ENCODE measurements at places on chromosomes 12 and 14.

- DNase-seq = no peak
These were observed 897 bp downstream of the ACTR10 start for GRCh38 chr14:58200846-58201245.

- DNase-seq = no peak
These were observed 267.6 kb downstream of the AEBP2 start for GRCh38 chr12:19706936-19707335.

DNA sequence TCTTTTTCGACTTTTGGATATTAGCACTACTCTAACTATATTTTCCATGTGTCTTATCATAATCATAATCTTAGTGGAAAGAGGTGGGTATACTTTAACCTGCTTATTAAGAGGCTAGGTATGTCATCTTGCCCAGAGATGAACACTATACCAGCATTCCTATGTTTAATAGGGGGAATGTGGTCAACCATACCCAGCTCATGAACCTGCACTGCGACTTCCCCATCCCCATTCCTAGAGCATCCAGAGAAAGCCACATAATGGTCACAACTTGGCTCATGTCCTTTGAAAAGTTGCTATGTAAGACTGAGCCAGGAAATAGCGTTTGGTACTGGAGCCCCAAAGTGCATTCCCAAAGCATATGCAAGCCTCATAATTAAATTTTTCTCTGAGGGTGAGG lies 55.2 kb downstream of the TMCC3 start:
- no peak for DNase-seq

GRCh38 chr12:47965581-47965980 lies 2.2 kb downstream of the TMEM106C start:
- no peak for DNase-seq

- DNase-seq = no peak
These were observed 106.1 kb downstream of the PRICKLE1 start for GRCh38 chr12:42483521-42483790.

DNA sequence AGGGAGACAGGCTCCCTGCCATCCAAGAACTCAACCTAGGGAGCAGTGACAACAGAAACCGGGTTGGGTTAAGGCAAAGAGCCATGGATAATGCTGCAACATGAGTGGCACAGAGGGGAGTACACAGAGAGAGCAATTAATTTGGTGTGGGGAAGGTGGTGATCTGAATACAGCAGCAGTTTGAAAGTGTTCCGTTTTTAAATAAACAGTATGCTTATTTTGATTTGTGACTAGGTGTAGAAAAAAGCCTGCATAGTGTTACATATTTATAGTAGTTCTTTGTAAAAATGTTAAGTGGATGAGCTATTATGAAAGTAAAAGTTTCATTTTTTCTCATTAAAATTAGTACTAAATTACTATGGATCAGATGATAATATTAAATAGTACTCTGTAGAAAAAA lies 8.7 kb downstream of the AKAP5 start:
- DNase-seq = no peak

GRCh38 chr12:116760622-116761020 lies 22.5 kb downstream of the RNFT2 start:
- DNase-seq = no peak

- no peak for DNase-seq
These were observed 12.1 kb downstream of the GZMH start for GRCh38 chr14:24597403-24597802.

DNA sequence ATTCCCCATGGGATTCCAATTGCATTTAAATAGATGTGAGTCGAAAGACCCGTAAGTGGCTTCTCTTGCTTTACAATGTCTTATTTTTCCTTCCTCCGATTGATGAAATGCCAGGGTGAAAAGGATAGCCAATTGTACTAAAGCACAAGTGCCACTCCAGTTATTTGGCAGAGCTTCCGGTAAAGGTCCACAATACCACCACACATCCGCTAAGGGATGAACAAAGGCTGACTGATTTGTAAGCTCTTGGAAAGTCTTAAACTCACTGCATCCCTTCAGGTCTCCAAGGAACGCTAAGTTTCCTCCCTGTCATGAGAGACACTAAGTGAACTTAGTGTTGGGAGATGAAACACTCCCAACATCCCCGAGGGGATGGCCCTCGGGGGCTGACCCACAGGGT lies 21.2 kb upstream of the RNASE1 start:
- DNase-seq = no peak

DNA sequence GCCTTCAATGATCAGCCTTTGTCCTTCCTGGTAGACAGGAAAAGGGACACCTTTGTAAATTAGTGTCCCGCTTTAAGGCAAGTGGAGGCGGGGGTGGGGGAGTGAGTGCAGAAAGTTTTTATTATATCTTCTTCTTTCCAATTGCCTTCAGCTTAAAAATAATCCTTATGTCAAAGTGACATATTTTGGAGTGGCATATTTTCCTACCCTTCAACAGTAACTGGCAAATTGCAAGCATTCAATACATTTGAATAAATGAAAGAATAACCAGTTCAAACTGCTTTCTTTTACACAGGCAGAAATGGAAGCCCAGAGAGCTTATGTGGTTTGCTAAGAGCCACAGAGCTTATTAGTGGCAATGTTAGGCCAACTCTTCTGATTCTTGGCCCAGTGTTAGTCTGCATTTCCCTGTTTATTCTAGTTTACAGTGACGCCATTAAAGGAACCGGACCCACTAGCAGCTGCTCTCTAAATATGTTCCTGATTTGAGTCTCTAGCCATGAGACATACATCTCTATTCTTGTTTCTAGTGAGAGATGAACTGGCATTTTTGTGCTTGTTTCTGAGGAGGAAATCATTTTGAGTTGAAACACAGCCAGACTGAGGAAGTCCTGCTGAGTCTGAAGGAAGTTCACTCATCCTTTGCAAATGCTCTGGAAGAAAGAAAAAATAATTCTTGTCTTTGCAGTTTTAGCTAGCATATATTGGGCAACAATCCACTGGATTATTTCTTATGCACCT lies 468.7 kb downstream of the NOVA1 start:
- no peak for DNase-seq

- DNase-seq = no peak
These were observed 248.3 kb downstream of the PHLDA1 start for GRCh38 chr12:75783093-75783877.

DNA sequence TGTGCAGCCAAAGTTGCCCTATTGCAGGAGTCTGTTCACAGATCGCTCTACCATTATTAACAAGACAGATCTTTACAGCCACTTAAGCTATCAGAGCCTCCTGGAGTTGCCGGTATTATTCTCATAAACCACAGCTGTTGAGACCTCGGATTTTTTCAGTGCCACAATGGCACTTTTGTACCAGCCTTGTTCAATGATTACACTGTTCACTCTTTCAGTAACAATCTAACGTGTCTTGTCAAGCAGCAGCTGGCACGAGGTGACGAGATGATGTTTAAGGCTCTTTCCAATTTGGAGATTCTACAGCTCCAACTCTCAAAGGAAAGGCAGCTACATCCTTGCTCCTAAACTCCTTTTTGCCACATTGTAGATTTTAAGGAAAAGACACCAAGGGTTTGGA lies 30.7 kb downstream of the LRIG3 start:
- no peak for DNase-seq

DNA sequence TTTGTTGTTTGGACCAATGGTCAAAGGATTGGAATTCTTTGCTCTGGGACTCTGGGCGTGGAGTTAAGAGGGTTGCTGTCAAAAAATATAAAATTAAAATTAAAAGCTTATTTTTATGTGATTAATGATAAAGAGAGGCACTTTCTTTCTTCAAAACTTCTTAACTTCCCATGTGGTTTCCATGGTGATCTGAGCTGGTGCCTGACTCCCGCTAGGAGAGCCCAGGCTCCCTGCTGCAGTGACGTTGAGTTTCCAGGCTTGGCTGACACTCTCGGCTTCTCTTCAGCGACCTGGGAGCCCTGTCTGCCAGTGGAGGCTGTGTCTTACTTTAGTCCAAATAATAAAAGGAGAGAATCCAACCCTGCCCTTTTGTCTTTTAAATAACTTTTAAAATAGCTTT lies 84.4 kb downstream of the GALC start:
- DNase-seq = no peak

- DNase-seq = no peak
These were observed 88.1 kb upstream of the NAV3 start for GRCh38 chr12:77742631-77743030.

DNA sequence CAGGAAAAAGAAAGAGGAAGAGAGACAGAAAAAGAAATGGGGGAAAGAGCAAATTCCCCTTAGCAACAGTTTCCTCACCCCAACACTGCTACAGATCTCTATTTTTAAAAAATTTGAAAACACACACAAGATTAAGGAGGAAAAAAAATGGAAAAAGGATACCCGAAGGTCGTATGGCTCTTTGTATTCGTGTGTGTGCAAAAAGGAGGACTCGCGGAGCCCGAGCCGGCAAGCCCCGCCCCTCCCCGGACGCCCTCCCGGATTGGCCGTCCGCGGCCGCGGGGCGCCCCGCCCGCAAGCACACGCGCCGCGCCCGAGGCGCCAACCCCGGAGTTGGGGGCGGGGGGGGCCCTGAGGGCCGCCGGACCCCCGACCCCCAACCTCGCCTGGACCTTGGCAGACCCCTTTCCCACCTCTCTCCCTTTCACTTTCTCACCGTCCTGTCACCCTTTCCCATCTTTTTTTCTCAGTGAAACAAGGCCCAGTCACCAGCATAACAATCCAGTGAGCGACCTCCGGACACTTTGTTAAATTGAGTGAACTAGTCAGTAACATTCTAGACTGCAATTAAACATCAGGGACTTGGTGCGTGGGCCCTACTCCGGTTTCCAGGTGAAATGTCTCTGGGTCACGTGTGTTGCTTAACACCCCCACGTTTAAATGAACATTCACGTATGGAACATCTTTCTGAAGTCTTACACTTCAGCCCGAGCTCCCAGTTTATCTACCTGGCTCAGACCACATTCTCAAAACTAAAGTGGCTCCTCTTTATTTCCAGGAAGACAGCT lies at the start of gene C14orf93:
C14orf93 (minus strand) TSS at position 205 of the 788 bp plus-strand sequence. CDS start 11,120 bp downstream, outside the sequence.
- DNase-seq = no peak
